ENCODE measurements at places on chromosomes 3 and 15.

DNA sequence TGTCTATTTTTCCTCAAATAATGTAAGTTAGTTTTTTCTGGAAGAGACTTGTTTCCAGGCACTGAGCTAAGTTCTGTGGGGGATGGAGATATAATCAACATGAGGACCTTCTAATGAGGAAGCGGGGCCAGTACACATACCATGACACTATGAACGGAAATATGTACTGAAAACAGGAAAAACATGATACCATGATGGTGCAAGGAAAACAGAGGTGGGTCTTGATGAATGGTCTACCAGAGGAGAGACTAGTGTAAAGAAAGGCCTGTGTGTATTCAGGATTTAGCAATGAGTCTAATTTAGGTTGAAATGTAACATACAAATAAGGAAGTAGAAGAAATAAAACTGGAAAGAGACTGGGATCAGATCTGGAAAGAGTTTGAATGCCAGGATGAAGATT lies 38.9 kb upstream of the TPRG1 start:
- DNase-seq = no peak

GRCh38 chr3:95215437-95215957 lies 1152.6 kb downstream of the NSUN3 start:
- DNase-seq = no peak

DNA sequence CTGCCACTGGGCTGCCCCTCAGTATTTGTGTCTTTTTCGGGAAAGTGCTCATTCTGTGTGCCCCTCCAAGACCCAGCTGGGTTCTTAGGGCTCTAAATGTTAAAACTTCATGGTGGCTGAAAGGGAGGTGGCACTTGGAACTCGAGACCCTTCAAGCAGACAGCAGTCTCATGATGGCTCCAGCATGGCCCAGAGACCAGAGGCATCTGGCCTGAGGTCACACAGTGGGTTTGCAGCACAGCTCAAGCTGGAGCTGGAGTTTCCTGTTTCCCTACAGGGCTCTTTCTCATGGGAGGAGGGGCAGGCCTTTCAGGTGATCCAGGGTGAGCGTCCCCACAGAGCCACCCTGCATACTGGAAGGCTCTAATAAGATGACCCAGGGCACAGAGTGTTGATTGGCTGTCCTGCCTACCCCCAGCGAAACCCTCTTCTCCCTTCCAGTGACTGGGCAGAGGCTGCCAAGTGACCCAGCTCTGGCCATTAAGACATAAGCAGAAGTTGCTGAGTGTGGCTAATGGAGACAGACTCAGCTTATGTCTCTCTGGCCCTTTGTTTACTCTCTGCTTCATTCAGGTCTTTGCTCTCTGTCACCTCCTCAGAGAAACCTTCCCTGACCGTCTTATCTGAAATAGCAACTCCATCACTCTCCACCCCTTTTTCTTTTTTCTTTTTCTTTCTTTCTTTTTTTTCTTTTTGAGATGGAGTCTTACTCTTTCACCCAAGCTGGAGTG lies 166.6 kb upstream of the SMAD3 start:
- no peak for DNase-seq

- DNase-seq = no peak
Measured at GRCh38 chr3:72376956-72377710, 471.1 kb downstream of the SHQ1 start.

DNA sequence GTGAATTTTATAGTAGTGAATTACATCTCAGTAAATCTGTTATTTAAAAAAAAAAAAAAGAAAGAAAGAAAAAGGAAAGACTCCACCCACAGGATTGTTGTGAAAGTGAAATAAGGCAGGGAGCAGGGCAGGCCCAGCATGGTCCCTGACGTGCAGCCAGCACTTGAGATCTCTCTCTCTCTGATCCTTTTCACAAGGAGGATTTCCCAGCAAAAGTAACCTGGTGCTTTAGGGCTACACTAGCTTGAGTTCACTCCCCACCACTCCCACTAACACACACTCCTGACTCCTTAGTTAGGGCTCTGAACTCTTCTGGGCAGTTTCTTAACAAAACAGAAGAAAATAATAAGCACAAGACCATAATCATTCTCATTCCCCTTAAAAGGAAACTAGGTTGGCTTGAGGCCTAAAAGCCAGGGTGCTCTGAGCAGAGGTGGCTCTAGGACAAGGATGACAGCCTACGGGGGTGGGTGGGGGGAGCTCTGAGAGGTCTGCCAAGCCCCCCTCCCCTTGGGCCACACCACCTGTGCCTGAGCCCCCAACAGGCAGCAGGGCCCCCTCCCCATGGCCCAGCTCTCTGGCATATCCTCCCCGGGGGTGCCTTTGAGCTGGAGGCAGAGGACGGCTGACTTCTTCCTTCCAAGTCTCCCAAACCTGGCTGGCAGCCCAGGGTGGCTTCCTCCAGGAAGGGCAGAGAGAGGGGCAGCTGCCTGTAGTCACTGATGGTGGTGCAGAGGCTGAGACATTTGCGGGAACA lies 856 bp downstream of the TMEM40 start:
- no peak for DNase-seq

DNA sequence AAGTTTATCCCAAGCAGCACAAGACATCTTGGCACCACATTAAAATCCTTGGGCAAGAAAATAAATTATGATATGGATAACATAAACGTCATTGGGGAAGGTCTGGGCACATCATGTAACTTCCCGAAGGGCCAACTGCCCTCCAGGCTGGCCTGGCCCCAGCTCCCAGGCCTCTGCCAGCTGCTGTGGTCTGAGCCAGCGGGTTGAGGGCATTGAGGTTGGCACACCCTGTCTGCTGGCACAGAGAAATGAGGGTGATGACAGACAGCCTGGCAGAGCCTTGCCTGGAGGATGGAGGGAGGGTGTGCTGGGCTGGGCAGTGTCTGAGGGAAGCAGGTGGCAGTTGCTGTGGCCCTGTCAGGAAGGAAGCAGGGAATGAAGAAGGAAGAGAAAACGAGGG lies 3.3 kb upstream of the RBSN start:
- no peak for DNase-seq

- no peak for DNase-seq
Measured at GRCh38 chr3:152266221-152266995, 2.3 kb upstream of the MBNL1 start.

DNA sequence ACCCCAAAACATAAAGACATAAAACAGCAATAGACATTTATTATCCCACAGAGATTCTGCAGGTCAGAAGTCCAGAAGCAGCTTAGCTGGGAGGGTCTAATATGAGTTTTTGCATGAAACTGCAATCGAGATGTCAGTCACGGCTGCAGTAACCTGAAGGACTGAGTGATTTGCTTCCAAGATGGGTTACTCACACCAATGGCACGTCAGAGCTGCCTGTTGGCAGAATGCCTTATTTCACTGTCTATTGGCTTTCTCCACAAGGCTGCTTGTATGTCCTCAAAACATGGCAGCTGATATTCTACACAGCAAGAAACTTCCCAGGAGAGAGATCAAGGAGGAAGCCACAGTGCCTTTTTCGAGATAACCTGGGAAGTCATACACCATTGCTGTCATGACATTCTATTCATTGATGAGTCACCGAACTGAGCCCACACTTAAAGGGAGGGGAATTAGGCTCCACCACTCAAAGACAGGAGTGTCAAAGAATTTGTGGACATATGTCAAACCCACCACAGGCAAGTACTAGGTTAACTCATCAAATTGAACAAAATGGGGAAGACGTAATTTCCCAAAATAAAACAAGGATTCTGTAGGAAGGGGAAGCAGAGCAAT lies 122.2 kb downstream of the SYNPR start:
- DNase-seq = no peak

- no peak for DNase-seq
Measured at GRCh38 chr15:71448688-71449114, 333.4 kb downstream of the THSD4 start.

GRCh38 chr3:140628606-140629005 lies 49.3 kb upstream of the TRIM42 start:
- DNase-seq = no peak

DNA sequence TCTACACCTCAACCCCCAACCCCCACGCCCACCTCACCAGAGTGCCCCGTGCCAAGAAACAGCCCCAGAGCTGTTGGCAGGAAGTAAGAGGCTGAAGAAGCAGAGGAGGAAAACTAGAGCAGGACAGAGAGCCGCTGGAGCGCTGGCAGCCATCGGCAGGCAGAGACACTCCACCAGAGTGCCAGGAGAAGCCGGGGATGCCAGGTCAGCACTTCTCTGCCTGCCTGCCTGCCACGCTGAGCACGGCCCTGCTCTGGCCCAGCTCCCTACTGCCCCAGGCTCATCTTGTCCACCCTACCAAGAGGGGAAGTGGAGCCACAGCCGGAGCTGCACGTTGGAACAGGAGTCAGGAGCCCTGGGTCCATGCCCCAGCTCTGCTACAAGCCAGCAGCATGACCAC lies 29.7 kb downstream of the CACNA2D2 start:
- DNase-seq = no peak

DNA sequence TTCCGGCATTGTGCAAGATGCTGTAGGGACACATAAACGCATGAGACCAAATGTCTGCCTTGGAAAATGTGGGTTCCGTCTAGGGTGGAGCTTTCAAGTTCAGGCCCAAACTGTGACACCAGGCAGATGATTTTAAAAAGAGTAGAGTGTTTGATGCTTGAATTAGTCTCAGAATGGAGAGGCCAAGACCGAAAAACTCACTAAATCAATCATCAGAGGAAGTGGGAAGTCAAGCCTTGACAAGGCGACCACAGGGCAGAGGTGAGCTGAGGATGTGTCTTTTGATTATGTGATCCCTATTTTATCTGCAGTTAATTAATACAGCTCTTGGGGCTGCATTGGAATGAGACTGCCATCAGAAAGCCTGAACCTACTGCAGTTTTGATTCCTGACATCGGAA lies 275.4 kb downstream of the ABHD5 start:
- DNase-seq = no peak

- no peak for DNase-seq
Measured at GRCh38 chr3:169634618-169635236, 28.8 kb downstream of the MECOM start.

- DNase-seq = no peak
Measured at GRCh38 chr3:134211797-134212196, 38.9 kb downstream of the RYK start.

DNA sequence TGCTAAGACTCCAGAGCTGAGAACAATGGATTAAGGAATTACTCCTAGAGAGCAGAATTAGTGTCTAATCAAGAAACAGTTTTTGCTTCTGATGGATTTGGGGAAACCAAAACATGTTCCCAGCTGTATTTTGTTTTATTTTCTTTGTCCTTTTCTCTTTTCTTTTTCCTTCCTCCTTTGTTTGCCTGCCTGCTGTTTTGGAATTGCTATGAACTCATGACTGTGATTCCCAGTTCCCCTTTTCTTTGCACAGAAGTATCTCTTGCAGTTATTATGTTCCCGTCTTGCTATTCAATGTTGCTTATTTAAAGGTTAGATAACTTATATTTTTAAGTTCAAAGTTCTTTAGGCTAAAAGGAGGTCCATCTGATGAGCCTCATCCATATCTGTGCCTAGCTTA lies 77.0 kb upstream of the GBE1 start:
- DNase-seq = no peak

GRCh38 chr3:62246985-62247384 lies 126.4 kb downstream of the FEZF2 start:
- no peak for DNase-seq

GRCh38 chr3:196634829-196635228 lies 4.7 kb upstream of the NRROS start:
- no peak for DNase-seq

DNA sequence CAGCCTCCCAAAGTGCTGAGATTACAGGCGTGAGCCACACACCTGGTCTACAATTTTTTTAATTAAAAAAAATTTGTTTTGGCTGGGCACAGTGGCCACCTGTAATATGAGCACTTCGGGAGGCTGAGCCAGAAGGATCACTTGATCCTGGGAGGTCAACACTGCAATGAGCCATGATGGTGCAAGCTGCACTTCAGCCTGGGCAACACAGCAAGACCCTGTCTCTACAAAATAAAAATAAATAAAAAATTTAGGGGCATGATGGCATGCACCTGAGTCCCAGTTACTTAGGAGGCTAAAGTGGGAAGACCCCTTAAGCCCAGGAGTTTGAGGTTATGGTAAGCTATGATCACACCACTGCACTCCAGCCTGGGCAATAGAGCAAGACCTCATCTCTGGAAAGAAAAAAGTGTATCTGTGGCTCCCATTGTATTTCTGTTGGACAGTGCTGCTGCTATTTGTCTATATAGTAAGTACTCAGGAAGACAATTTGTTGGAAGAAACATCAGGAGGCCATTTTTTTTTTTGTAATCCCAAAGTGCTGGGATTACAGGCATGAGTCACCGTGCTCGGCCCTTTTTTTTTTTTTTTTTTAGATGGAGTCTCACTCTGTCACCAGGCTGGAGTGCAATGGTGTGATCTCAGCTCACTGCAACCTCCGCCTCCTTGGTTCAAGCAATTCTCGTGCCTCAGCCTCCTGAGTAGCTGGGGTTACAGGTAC lies 27.5 kb upstream of the SH3BP5 start:
- no peak for DNase-seq

DNA sequence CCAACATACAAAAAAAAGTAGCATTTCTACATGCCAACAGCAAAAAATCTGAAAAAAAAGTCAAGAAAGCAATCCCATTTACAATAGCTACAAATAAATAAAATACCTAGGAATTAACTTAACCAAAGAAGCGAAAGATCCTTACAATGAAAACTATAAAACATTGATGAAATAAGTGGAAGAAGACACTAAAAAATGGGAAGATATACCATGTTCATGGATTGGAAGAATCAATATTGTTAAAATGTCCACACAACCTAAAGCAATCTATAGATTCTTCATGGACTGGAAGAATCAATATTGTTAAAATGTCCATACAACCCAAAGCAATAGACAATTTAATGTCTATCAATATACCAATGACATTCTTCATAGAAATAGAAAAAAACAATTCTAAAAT lies 21.0 kb downstream of the PEAK1 start:
- DNase-seq = no peak

DNA sequence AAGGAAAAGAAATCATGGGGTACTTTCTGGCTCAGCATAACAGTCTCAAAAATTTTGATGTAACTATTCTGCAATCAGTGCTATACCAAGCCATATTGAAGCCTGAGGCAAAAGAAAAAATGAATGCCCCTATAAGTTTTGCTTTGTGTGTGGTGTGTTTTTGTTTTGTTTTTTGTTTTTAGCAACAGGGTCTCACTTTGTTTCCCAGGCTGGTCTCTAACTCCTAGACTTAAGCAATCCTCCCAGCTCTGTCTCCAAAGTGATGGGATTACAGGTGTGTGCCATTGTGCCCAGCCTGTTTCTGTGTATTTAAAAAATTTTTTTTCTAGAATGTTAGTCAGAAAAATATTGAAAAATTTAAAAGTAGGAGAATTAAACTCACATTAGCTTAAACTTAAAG lies 93.2 kb downstream of the ZNF280D start:
- DNase-seq = no peak

- DNase-seq = no peak
Measured at GRCh38 chr3:136621628-136622027, 130.6 kb downstream of the STAG1 start.

- DNase-seq = no peak
Measured at GRCh38 chr3:78035131-78035641, 995.3 kb downstream of the ROBO2 start.

- DNase-seq = no peak
Measured at GRCh38 chr15:67918205-67918861, 78.5 kb upstream of the RNU6-1 start.
